ENCODE measurements at places on chromosomes 5 and 9.

DNA sequence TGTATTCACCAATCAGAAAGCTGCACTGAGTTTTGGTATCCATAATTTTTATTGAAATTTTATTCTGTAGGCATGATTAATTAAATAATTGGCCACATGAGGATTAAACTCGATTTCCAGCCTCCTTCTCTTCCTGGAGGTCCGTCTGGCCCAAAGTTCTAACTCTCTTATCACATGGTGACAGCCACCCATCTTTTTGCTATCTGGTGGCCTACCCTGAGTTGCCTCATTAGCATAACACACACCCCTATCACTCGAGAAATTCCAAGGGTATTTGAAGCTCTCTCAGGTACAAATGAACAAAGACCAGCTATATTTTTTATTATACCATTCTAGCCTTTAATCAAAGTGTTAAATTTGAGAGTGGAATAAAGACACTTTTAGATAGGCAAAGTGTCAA, 57.7 kb downstream of the APC start:
- no peak for DNase-seq

- DNase-seq, result peak; percentile 27
Observed at GRCh38 chr5:133403741-133404364, 208.5 kb downstream of the FSTL4 start.

GRCh38 chr9:127293328-127293727, 28.8 kb downstream of the GARNL3 start:
- DNase-seq, result no peak

GRCh38 chr5:12614608-12615007, 710.4 kb upstream of the CTNND2 start:
- DNase-seq, result no peak

GRCh38 chr5:56812110-56812509, 3.2 kb upstream of the MAP3K1 start:
- no peak for DNase-seq

GRCh38 chr9:113665064-113665463, 201.5 kb downstream of the RGS3 start:
- DNase-seq, result no peak

Data from right forelimb (tissue), 1 donor.